ENCODE measurements at places on chromosomes 13 and 19.

DNA sequence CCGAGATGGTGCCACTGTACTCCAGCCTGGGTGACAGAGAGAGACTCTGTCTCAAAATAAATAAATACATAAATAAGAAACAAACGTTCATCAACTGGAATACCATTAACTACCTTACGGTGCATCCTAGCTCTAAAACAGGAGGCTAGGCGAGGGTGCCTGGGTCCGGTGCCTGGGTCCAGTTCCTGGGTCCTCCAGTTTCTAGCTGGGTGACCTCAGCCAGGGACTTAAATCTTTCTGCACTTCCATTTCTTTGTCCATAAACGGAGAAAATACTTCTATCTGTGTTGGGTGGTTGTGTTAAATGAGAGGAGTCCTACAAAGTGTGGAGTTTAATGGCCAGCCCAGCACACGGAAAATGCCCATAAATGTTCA is 34.0 kb downstream of the RFX2 start:
- DNase-seq, result no peak

DNA sequence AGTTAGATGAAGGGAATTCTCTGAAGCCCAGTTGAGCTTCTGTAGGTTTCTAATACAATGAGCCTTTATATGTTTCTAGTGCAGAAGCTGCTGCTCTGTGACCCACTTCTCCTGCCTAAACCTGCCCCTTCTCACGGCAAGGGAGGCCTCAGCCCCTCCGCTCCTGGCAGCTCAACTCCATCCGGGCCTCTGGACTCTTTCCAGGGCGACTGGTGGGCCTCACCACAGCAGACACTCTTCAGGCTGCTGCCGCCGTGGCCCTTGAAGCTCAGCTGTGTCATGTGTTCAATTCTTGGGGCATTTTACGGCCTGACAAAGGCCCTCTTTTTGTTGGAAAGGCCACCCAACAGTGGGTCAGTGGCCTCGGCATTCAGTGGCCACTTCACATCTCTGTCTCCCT is 10.0 kb upstream of the C19orf33 start:
- DNase-seq, result no peak

DNA sequence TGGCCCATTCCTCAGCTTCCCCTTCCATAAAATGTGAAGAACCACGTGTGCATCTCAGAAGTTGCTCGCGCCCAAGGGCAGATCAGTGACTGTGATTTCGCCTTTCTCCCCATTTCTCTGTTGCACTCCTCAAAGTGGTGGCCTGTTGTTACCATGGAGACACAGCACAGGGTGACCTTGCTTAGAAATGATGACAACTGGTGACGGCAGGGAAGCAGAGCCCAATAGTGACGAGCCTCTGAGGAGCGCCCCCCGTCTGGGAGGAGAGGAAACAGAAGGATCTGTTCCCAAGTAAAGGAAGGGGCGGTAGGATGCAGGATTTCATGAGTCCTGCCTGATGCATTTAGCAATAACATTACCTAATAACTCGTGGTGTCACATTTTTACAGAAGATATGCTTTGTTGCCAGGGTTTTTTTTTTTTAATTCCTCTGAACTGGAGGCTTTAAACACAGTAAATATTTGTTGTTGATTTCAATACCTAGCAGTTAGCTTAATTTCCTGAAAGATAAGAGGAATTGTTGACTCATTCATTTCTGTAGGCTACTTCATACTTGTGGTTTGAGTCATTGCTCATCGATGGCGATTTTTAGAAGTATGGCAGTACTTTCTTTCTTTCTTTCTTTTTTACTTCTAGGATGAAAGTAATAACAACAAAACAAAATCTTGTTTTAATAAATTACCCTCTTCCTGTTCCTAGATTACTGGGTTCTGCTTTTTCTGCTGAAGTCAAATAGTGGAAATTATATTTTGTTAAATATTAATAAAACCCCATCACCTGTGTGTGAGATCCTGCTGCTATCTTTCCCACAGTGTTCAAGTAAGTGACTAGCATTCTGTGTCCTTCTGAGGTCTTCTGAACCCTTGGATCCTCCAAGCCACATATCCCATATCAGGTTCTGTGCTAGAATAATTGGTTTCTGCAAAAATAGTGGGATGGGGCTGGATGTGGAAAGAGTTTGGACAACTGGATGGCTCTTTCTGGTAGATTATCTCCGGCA is 36.0 kb downstream of the MBNL2 start:
- DNase-seq, result peak; percentile 97

DNA sequence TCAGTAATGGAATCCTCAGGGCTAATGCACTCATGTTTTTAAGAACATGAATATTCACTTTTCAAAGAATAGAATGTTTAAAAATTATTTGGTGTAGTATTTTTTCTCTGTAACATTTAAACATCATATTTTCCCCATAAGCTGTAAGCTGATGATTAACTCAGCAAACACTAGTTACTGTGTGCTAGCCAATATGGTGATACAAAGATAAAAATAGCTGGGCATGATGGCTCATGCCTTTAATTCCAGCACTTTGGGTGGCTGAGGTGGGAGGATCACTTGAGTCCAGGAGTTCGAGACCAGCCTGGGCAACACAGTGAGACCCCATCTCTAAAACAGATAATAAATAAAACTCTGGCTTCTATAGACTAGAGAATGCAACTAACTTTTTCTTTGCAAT is 13.2 kb downstream of the RNF17 start:
- no peak for DNase-seq
